ENCODE measurements at places on chromosomes 4 and X. TPM values are rescaled to one million over a fixed set of nuclear protein-coding genes. Genes with fewer than 3 reads are reported as not detected.

FRAS1 gene
- total RNA-seq = 5.1 TPM

OPN1MW gene
- not detected for total RNA-seq

SRPK3 gene
- total RNA-seq = 1.1 TPM

C4orf36 gene
- total RNA-seq = not detected

ZNF827 gene
- total RNA-seq = 23.0 TPM

TSPAN7 gene
- 3.1 TPM for total RNA-seq

CXCL1 gene
- total RNA-seq = 0.54 TPM

P2RY10 gene
- total RNA-seq = not detected

GPR143 gene
- 1.1 TPM for total RNA-seq

MAGEE2 gene
- 1.2 TPM for total RNA-seq

KLHL13 gene
- total RNA-seq = 39.7 TPM

DGKK gene
- total RNA-seq = 0.66 TPM

GJB1 gene
- total RNA-seq = 0.96 TPM

TLR2 gene
- 0.38 TPM for total RNA-seq

SPATA18 gene
- 5.9 TPM for total RNA-seq

SRPX gene
- 13.8 TPM for total RNA-seq

ETDA gene
- total RNA-seq = not detected

AIMP1 gene
- 19.2 TPM for total RNA-seq

PCSK1N gene
- total RNA-seq = 41.9 TPM

CTAG2 gene
- not detected for total RNA-seq

DACH2 gene
- 1.4 TPM for total RNA-seq

DKK2 gene
- 15.6 TPM for total RNA-seq

MND1 gene
- 14.7 TPM for total RNA-seq

ZAR1 gene
- total RNA-seq = 2.4 TPM

DCAF8L2 gene
- 0.14 TPM for total RNA-seq

TBX22 gene
- total RNA-seq = not detected

TIMM8A gene
- total RNA-seq = 13.2 TPM

ATOH1 gene
- not detected for total RNA-seq

SH3RF1 gene
- total RNA-seq = 13.0 TPM

GAGE12G gene
- total RNA-seq = not detected

AWAT1 gene
- total RNA-seq = not detected

TRPC5OS gene
- total RNA-seq = 0.19 TPM

SMIM10L2A gene
- 10.3 TPM for total RNA-seq

H2BW2 gene
- not detected for total RNA-seq

ATP2B3 gene
- 0.87 TPM for total RNA-seq

CLCN4 gene
- 1.9 TPM for total RNA-seq

FAM47A gene
- total RNA-seq = not detected

MCF2 gene
- total RNA-seq = 2.8 TPM

LONRF3 gene
- total RNA-seq = 1.1 TPM

RBM46 gene
- total RNA-seq = 0.23 TPM

NAT8L gene
- 7.8 TPM for total RNA-seq

FGG gene
- 2.0 TPM for total RNA-seq

DCTD gene
- total RNA-seq = 77.8 TPM

HAND2 gene
- total RNA-seq = 1.0 TPM

HMX1 gene
- 0.18 TPM for total RNA-seq

CT83 gene
- total RNA-seq = not detected

SYP gene
- 67.2 TPM for total RNA-seq

APLN gene
- total RNA-seq = 1.1 TPM

POU3F4 gene
- 6.7 TPM for total RNA-seq

NSG1 gene
- 168 TPM for total RNA-seq

KANTR gene
- total RNA-seq = 19.4 TPM

PSAPL1 gene
- total RNA-seq = 0.31 TPM

FAM3A gene
- total RNA-seq = 23.5 TPM

MEPE gene
- 0.22 TPM for total RNA-seq

PKD2 gene
- total RNA-seq = 17.1 TPM

CTSO gene
- total RNA-seq = 0.78 TPM

ZCCHC12 gene
- 33.6 TPM for total RNA-seq

CXCL10 gene
- total RNA-seq = 3.6 TPM
